ENCODE measurements at places on chromosomes 3 and 15. TPM values are rescaled to one million over a fixed set of nuclear protein-coding genes. Genes with fewer than 3 reads are reported as not detected.

DNA sequence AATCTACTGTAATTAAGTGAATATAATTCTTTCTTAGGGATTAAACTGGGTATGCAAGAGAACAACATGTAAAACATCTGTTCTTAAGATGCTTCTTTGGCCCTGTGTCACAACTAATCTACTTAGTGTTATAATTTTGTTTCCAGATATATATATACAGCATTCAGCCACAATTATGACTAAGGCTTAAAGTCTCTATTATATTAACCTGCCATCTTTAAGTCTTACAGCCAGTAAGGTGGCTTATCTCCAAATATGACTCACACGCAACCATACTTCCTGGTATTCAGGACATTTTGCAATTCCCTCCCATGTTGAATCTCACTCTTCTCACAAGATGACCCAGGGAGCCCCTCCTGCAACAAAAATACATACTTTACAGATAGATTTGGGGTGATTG lies 6.6 kb upstream of the KBTBD8 start:
- DNase-seq: no peak

DNA sequence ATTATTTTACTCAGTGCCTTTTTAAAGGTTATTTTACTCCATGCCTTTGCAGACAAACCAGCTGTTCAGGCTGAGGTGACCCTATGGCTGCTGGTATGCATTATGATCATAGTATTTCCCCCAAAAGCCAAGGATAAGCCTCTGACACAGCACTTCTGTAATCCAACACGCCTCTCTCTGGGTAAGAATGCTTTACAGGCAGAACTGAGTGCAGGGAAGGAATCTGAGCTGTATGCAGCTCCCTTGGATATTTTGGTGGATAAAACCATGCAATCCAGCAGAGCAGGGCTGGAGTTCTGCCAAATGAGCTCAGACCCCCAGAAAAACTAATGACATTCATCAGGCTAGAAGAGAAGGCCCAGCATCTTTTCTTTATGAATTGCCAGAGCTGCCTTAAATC lies 11.7 kb upstream of the MAP1A start:
- no peak for DNase-seq

DNA sequence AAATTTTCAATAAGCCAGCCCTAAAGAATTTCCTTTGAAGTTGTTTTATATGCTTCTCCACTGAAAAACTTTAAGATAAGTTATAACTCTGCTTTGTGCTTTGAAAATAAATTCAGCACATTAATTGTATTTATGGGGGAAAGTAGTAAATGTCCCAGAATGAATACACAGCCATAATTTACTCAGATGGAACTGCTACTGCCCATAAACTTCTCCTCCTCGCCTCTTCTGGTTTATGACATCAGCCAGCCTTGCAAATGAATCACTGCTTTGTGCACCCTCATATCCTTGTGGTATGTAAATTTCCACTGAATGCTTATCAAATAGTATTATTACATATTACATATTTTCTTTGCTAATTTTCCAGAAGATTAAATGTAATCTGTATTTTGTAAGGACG lies 302.0 kb downstream of the DIPK2A start:
- no peak for DNase-seq

GRCh38 chr3:129289201-129289921 lies 10.7 kb downstream of the HMCES start:
- no peak for DNase-seq

Gene RLBP1
- total RNA-seq: 0.31 TPM

Gene MYO9A
- 103 TPM for total RNA-seq

Gene STRIT1
- not detected for total RNA-seq

Gene LDHAL6B
- 18.6 TPM for total RNA-seq

DNA sequence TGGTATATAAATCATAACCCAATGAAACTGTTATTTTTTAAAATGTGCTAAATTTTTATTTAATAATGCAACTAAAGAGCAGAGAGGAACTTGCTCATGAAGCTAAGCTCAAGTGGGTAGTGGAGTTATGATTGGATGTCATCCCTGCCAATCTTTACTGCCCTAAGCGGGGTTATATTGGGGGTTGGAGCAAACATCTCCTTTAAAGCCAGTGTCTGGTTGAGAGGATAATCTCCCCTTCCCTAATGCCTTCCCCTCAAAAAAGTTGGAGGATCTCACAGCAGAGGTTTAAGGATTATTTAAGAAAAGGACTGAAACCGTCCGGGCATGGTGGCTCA lies 32.1 kb upstream of the CLASP2 start:
- DNase-seq: no peak

- no peak for DNase-seq
These were observed 88.2 kb upstream of the RNF7 start for GRCh38 chr3:141649871-141650270.

- no peak for DNase-seq
These were observed 24.2 kb downstream of the PIAS1 start for GRCh38 chr15:68078365-68078764.

DNA sequence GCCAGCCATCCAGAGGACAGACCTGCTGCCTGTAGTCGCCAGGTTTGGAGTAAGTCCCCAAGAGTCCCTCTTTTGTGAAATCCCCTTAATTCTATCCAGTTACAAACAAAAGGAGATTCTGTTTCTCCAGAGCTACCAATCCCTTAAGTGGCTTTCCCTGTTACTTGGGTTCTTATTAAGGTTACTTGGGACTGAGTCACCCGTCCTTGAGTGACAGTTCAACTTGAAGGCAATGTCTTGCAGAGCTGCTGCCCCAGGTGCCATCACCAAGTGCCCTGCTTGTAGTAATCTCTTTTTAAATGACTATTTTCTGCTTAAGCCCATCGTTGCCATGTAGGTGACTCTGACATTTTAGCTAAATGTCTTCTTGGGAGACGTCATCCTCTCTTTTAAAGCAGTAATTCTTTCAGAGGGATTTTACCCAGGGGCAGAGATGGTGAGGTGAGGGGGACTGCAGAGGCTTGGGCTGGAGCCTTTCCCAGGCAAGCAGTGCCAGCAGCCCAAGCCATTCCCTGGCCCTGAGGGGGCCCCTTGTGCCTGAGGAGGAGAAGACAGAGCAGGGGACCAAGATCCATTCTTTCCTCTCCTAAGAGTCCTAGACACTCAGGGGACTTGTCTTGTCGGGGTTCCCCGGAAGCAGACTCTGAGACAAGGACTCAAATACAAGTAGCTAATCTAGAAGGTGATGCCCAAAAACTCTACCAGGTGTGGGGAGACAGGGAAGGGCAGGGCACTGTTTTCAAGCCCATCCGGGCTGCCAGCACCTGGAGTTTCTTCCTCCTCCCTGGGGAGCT lies 253.7 kb downstream of the PLCL2 start:
- no peak for DNase-seq

DNA sequence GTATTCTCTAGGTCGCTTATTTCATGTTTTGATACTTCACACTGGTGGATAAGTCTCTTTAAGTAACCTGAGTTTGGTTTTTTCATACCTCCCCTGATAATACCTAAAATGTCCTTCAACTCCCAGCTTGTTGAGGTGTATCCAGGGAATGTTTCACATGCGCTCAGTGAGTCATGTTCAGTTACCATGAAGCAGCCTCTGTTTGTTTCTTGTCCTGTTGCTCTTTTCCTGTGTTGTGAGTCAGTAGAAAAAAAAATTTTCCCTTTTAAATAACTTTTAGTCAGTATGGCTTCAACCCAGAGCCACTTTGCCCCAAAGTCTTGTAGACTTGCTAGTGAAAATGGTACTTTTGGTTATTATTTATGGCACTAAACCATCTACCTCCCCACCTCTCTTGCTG lies 278.4 kb upstream of the ZPLD1 start:
- DNase-seq: no peak

DNA sequence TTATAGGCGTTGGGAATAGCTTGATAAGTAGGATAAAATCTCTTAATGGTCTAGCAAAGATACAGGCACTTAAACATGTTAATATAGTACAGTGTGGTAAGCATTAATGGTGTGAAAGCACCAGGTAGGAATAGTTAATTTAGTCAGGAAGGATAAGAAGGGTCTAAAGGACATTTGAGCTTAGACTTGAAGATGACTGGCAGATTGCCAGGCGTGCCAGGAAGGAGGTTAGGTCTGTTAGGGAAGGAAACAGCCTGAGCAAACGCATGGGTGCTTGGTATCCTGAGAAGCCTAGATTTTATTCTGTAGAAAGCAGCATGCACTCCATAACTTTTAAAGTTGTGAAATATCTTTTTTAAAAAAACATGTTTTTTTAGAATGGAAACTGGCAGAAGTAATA lies 17.7 kb downstream of the SEC62 start:
- DNase-seq: no peak

- no peak for DNase-seq
These were observed 1006.8 kb upstream of the SEMA6D start for GRCh38 chr15:46710401-46710960.

DNA sequence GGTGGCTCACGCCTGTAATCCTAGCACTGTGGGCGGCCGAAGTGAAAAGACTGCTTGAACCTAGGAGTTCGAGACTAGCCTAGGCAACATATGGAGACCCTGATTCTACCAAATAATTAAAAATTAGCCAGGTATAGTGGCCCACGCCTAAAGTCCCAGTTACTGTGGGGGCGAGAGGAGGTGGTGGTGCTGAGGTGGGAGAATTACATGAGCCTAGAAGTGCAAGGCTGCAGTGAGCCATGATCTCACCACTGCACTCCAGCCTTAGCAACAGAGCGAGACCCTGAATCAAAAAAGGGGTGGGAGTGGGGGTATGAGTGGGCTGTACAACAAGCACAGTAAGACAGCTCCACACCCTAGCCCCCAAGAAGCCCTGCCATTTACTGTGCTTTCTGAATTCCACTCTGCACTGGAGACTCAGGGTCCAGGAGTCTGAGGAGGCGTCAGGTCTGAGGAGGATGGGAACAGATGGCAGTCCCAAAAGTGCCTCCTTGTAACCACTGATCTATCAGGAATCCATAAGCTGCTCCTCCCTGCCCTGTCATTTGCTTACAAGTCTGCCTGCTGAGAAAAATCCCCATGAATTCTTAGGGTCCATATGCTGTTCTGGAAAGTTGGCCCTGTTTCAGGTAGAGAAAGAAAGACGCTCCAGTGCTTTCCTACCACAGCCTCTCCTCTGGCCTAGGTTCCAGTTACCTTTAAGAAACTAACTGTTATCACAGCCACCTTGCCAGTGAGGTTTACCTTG lies 171.1 kb downstream of the MAGI1 start:
- no peak for DNase-seq

GRCh38 chr3:141384157-141384556 lies 15.9 kb downstream of the ZBTB38 start:
- DNase-seq: no peak

Gene TMCO5A
- 129 TPM for total RNA-seq

GRCh38 chr3:140465988-140466387 lies 211.9 kb upstream of the TRIM42 start:
- no peak for DNase-seq

Gene CLK3
- 162 TPM for total RNA-seq

DNA sequence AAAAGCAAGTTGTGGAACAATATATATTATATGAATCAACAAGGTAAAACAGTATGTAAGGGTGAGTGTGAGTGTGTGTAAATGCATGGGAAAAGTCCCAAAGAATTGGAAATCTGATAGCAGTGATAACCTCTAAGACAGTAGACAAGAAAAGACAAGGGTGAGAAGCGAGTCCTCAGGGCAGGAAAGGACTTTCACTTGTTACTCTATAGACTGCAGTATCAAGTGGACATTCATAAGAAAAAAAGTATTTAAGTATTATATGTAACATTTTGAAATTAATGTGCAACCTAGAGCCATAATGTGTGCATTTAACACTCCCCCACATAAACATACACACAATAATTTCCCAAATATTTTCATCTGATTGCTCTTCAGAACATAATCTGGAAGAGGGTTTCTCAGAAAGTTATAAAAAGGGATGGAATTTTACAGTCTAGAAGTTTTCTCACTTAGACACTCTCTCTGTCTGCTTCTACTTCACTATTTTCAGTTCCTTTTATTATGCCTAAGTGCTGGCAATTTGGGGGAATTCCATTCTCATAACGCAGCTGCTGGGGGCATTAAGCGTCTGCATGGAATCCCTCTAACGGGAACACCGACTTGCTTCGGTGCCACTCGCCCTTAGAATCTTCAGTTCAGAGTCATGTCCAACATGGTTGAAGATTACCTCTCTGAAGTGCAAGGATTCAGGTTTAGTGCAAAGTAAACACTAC lies 50.0 kb upstream of the CDIN1 start:
- DNase-seq: no peak

- DNase-seq: no peak
These were observed 74.7 kb downstream of the NPTN start for GRCh38 chr15:73558529-73558928.

- DNase-seq: peak; percentile 76
These were observed 3.3 kb upstream of the NDN start for GRCh38 chr15:23690450-23690852.

DNA sequence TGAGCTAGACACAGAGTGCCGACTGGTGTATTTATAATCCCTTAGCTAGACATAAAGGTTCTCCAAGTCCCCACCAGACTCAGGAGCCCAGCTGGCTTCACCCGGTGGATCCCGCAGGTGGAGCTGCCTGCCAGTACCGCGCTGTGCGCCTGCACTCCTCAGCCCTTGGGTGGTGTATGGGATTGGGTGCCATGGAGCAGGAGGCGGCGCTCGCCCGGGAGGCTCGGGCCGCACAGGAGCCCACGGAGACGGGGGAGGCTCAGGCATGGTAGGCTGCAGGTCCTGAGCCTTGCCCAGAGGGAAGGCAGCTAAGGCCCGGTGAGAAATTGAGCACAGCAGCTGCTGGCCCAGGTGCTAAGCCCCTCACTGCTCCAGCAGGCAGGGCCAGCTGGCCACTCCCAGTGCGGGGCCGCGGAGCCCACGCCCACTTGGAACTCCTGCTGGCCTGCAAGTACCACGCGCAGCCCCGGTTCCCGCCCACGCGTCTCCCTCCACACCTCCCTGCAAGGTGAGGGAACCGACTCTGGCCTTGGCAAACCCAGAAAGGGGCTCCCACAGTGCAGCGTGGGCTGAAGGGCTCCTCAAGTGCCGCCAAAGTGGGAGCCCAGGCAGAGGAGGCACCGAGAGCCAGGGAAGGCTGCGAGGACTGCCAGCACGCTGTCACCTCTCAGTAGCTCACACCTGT lies 109.7 kb downstream of the NSMCE3 start:
- no peak for DNase-seq

Gene PIF1
- 19.1 TPM for total RNA-seq

Gene SUSD5
- 5.6 TPM for total RNA-seq

Gene STAC
- total RNA-seq: 7.1 TPM

DNA sequence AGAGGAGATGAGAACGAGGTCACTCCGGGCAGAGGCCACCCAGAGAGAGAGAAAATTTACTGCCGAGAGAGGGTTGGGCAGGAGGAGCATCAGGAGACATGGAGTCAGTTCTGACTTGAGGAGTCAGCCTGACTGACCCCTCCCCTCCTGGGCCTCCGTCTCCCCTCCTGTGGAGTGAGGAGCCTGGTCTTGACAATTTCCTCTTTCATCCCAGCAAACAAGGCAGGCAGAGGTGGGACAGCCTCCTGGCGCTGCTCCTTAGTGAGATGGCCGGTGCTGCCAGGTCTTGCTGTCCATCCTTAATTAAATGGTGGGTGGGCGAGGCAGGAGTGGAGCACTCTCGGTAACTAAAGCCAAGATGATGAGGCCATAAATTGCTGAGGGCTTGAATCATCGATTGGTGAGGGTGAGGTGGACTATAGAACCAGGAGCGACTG lies 60.6 kb downstream of the CYP11A1 start:
- DNase-seq: no peak

All from testis (tissue), 5 donors.